Fibroblast of skin of scalp (primary cell): ENCODE measurements at places on chromosomes 11 and 22.
A peak's percentile ranks its signal among the peaks of the same experiment; 100 is the strongest.

DNA sequence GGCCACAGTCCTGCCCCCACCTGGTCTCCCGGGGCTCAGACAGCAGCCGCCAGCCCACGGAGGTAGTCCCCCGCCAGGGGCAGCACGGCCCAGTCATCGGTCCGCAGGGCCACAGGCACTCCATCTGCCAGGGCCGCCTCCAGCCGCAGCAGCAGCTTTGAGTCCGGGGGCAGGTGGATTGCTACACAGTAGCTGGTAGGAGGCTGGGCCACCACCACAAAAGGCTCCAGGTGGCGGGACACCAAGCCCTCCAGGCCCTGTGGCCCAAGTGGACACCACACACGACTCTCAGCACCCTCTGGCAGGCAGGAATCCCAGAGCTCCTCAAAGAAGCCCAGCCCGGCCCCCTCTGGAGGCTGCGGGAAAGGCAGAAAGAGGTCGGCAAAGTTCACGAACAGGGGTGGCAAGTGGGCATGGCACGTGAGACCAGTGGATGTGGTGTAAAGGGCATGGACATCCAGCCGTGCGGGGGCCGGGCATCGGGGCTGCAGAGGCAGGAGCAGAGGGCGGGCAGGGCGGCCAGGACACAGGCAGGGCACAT is 2.9 kb downstream of the AP5B1 start:
- no peak for DNase-seq

- DNase-seq: no peak
Observed at GRCh38 chr22:41823797-41824196, 9.1 kb upstream of the SREBF2 start.

GRCh38 chr11:20558741-20559140 is 40.7 kb upstream of the SLC6A5 start:
- DNase-seq: no peak

GRCh38 chr11:10876158-10876557 is 18.3 kb upstream of the ZBED5 start:
- DNase-seq: peak; percentile 68

DNA sequence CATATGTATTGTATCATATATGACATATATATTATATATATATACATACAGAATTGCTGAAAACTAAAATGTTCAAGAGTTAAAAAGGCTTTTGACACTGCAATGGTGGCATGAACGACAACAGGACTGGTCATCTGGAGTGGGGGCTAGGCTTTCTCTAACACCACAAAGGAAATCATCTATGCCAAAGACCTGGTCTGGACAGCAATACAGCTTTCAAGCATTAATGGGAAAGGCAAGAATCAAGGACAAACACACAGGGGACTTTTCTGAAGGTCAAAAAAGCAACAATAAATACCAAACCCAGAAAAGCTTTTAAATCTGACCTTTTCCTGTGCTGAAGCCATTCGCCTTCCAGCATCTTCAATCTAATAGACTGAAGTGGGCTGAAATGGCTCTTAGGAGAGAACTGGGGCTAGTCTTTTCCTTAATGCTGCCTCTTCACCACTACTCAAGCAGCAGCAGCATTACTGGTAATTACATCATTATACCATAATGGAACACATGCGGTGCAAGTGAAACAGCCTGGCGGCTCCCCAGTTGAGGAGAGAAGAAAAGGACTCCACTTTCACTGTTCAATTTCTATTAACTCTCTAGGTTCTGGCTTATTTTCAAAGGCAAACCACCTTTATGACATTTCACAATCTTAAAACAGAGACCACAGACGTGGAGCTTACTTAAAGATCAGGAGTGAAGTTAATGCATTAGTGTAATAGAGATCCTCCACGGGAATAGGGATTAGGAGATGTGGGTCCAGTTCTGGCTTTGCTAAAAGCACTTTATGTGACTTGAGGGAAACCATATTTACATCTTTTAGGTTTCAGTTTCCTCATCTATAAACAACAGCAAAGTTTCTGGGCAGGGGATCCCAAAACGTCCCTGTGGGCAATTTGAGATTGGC is 63.0 kb downstream of the GAB2 start:
- DNase-seq: peak; percentile 80
